ENCODE measurements at places on chromosomes 3 and 15.
A peak's percentile ranks its signal among the peaks of the same experiment; 100 is the strongest.

DNA sequence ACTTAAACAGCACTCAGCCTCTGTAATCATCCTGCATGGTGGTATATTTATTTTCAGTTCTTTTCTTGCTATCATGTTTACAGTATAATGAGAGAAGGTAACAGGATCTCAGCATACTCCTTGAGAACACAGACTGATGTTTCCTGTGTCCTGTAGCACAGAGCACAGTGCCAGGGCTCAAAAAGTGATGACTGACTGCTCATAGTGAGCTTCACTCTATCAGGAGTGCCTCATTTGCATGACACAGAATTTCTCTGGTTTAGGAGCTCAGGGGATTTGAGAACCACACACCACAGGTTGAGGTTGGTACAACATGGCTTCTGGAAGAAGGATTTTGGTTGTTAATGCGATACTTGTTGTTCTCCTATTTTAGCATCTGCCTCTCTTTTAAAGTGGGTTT lies 68.5 kb upstream of the SLC2A2 start:
- no peak for DNase-seq

DNA sequence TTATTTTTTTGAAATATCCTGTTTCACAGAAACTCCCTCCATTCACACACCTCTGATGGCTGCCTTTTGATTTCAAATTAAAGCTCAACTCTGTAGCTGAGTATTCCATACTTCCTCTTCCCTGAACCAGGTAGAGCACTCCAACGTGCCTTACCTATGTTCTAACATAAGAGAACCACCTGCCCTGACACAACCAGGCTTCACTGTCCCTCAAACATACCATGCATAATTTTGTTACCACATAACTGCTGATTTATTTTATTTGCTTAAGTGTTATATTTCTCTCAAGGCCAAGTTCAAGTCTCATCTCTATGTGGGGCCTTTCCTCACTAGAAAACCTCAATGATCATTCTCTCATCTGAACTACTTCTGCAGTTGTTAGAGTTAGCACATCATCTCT lies 209.7 kb downstream of the P3H2 start:
- DNase-seq: no peak

- DNase-seq: no peak
Measured at GRCh38 chr15:41958002-41958420, 14.3 kb downstream of the EHD4 start.

DNA sequence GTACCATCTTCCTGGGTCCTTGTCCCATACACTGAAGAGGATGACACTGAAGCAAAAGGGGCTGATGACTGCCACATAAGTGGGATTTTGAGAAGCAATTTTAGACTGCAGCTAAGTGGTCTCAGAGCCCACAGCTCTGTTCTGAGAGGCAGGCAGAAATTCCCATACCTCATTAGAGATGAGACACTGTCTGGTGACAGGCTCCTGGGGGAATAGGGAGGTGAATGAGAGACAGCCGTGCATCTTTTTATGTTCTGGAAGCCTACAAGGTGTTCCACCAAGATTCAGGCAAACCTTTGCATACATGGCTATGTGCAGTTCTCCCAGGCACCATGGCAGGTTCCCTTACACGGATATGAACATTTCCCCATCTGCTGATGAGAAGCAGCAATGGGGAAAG lies 47.2 kb downstream of the LIMD1 start:
- no peak for DNase-seq

GRCh38 chr3:137008976-137009375 lies 51.2 kb downstream of the IL20RB start:
- no peak for DNase-seq

DNA sequence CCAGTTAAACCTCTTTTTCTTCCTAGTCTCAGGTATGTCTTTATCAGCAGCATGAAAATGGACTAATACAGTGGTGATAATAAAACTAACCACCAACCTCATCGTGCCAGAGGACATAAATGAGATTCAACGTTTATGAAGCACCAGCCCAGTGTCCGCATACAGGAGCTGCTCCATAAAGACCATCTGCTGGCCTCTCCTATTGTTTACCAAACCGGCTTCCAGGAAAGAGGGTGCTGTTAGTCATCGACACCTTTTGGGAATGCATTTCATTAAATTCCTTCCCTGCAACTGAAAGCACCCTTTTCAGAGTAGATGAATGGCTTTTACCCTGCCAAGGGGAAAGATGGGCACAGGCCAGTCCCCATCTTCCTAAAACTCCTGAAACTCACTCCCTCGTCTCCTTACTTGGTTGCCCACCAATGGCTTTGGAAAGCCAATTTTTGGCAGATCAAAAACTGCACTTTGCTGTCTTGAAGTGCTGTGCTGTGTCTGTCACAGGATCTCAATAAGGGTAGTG lies 122.1 kb downstream of the AQP9 start:
- no peak for DNase-seq

GRCh38 chr3:13223574-13224237 lies 150.5 kb upstream of the IQSEC1 start:
- DNase-seq: no peak

DNA sequence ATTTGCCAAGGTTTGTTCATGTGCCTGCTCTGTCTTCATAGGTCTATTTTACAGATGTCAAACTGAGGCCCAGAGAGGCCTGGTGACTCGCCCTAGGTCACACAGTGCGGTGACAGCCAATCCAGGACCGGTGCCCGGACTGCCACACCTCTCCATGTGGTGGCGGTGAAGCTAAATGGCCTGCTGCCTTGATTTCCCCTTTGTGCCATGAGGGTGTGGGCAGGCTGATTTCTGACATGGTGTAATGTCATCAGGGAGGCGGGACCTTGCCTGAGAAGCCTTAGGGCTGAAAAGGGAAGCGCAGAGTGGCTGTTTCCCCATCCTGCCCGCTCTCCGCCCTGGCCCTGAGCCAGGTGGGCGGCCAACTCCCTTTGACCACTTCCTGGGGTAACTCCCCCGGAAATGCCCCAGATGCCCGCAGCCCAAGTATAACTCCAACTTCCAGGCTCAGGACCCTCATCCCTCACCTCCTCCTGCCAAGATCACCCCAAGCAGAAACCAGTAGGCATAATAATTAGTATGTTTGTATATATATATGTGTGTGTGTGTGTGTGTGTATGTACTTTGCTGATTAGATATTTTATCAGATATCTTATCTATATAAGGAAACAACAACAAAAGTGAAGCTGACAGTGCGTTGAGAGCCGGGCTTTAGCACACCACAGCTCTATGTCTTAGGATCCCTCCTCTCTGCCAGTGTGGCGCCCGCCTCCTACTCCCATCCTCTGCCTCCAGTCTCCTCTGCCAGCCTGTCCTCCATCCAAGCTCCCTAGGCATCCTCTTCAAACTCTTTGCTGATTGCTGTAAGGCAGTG lies 63.9 kb downstream of the IQSEC1 start:
- no peak for DNase-seq

- no peak for DNase-seq
Measured at GRCh38 chr3:131036200-131036816, 9.6 kb downstream of the NEK11 start.

- no peak for DNase-seq
Measured at GRCh38 chr15:60077581-60078359, 73.7 kb downstream of the FOXB1 start.

DNA sequence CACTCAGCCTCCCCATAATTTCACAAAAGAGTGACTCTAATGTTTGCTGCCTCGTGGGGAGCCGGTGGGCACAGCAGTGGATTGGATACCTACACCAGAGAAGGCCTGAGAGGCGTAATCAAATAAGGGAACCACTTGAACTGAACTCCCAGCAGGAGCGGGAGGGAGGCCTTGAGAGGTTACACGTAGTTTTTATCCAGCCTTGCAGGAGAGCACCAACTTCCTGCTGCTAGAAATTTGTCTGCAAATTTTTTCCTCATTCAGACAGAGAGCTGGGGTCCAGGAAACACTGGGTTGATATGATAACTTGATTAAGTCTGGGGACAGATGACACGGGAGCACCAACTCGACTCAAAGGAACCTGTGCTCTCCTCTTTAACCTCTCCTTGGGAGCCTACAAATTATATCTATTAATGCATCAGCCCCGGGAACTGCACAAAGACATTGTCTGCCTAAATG lies 69.8 kb downstream of the HES1 start:
- DNase-seq: no peak

GRCh38 chr15:84855136-84855535 lies 29.3 kb upstream of the SLC28A1 start:
- no peak for DNase-seq

DNA sequence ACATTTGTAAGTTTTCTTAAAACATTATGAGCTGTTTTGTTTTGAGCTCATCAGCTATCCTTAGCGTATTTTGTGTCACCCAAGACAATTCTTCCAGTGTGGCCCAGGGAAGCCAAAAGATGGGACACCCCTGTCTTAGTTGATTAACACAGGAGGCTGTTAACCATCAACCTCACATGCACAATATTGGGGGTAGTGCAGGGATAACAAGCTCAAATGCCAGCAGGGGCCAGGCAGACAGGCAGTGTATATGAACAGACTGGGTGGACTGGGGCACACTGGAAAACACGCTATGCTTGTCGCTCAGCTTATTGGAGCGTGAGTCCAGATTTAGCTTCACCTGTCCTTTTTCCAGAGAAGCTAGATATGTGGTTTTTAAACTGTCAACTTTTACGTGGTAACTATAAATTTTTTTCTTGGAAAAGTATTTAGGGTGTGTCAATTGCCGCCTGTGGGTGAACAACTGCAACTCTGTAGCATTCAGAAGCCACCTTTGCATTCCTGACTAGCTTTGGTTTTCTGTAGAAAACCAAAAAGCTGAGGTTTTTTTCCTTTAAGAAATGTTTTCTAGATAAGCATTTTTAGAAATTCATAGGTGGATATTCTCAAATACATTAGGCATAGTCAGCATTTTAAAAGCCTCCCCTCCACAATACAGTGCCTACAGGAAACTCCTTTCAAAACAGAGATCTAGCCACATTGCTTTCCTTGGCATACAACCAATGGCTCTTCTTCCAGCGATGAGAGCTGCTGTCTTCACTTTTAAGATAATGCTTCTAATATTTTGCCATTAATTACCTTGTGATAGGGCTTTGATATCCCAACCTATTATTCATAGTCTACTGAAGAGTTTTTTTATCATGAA lies 14.6 kb downstream of the PSMD6 start:
- DNase-seq: no peak

GRCh38 chr15:68234060-68234459 lies 4.5 kb upstream of the CLN6 start:
- no peak for DNase-seq

DNA sequence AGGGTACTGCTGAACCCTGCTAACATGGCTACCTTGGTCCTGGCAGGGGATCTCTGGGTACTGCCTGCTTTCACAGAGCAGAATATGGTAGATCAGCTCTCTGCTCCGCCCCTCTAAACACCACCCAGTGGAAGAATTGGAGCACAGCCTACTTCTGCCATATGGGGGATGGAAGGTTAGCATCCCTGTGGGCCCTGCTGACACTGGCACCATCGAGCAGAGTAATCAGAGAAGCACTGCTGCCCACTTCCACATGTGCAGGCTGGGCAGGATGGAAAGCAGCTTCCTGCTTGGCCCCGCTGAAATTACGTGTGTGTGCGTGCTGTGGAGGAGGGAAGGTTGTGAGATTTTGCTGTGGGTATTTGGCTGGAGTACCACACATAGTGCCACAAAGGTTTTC lies 24.8 kb downstream of the CCR1 start:
- DNase-seq: no peak

DNA sequence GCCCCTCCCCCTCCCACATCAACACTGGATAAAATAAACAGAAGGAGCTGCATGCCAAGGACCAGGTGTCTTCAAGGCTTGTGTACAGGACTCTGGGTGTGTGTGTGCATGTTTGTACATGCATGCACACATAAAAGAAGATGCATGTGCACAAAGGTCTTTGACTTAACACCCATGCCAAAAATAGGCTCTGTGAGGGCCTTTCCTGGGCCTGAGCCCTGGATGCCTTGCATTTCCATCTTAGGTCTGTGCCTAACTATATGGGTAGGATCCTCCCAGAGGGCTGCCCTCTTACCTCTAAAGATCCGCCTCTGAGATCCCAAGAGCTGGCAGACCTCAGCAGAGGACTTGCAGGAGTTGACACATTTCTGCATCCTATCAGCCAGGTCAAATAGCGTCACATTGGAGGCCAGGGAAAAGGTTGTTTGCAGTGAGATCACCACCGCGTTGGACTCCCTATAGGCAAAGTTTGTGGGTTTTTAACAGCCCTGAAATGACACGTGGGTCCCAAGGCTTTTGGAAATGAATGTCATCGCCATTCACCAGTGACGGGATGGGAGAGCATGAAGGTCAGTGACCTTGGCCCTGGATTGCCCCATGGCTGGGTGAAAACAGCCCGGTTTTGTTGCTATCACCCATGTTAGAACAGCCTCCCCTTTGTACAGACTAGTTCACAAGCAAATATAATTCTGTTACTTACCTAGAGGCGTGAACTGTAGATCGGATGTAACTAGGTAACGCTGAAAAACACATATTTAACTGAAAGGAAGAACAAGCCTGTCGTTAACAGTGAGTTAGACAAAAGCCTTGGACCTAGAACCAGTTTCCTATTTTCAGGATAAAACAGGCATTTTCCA lies 54.0 kb downstream of the HEG1 start:
- no peak for DNase-seq

DNA sequence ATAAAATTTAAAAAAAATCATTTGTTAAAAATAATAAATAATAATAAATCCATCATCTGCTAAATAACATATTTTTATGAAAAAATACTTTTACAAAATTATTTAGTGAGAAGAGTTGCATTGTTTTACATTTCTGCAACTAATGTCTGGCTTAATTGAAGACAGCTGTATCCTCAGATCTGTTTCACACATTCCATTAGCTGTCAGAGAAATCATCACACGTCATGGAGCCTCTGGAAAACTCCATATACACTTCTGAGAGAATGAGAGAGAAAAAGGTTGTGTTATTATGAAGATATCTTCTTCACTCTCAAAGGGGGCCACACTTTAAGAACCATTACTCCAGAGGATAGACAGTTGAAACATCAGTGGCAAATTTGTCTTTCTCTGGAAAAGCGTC lies 40.8 kb downstream of the CMSS1 start:
- no peak for DNase-seq

GRCh38 chr3:140898340-140899180 lies 43.1 kb upstream of the SLC25A36 start:
- DNase-seq: peak; percentile 66

DNA sequence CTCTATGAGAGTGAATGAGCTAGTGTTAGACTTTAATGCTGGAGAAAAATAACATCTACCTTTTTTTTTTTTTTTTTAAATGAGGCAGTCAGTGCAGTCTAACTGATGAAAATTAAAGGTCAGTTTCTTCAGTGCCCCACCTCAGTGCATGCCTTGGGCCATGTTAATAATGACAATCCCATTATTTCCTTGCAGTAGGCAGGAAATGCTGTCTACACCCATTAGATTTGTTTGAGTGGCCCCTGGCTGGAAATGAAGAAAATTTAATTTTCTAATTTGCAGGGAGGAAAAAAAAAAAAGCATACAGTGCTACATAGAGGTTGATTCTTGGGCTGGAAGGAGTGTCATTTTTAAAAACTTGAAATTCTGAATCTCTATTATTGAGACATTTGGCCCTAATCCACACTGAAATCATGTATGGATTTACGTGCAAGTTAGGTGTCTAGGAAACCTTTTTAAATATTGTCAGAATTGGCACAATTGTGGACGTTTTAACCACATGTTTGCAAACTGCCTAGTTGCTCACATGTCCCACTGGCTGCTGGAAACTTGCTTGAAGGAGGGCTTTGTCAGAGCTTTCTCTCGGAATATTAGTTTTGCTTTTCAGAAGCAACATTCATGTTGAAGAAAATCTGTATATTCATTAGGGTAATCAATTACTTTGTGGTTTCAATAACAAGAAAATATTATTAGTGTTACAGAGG lies 18.4 kb downstream of the FNDC3B start:
- no peak for DNase-seq
